Cardiac muscle cell (in vitro differentiated cells and primary cell): ENCODE measurements at places on chromosomes 1 and 21. TPM values are rescaled to one million over a fixed set of nuclear protein-coding genes. Genes with fewer than 3 reads are reported as not detected.

The SERINC2 gene
- total RNA-seq = 6.7 and 8.1 TPM in 2 replicates

GRCh38 chr1:50023292-50024159 is at the start of gene AGBL4:
Gene AGBL4, minus strand, starts transcription at chr1:50023954.
- H3K27ac ChIP-seq = no peak within 1 kb of the TSS
- H3K4me1 ChIP-seq = no peaks in the 10 kb centered on the region
- peak within 1 kb of the TSS; percentile 15 for H3K4me3 ChIP-seq
- no peaks in the 10 kb centered on the region for H3K36me3 ChIP-seq
- no peaks in the 10 kb centered on the region for H3K27me3 ChIP-seq

- H3K27ac ChIP-seq = no peak overlapping the region
- H3K4me1 ChIP-seq = no peaks in the 10 kb centered on the region
- peaks cover 84% of the 10 kb centered on the region for H3K27me3 ChIP-seq
- H3K36me3 ChIP-seq = no peaks in the 10 kb centered on the region
- peak; percentile 68 for DNase-seq
- peak overlapping the region; percentile 14 for H3K4me3 ChIP-seq
These were observed 36.2 kb upstream of the KCNA10 start for GRCh38 chr1:110554871-110555801.

DNA sequence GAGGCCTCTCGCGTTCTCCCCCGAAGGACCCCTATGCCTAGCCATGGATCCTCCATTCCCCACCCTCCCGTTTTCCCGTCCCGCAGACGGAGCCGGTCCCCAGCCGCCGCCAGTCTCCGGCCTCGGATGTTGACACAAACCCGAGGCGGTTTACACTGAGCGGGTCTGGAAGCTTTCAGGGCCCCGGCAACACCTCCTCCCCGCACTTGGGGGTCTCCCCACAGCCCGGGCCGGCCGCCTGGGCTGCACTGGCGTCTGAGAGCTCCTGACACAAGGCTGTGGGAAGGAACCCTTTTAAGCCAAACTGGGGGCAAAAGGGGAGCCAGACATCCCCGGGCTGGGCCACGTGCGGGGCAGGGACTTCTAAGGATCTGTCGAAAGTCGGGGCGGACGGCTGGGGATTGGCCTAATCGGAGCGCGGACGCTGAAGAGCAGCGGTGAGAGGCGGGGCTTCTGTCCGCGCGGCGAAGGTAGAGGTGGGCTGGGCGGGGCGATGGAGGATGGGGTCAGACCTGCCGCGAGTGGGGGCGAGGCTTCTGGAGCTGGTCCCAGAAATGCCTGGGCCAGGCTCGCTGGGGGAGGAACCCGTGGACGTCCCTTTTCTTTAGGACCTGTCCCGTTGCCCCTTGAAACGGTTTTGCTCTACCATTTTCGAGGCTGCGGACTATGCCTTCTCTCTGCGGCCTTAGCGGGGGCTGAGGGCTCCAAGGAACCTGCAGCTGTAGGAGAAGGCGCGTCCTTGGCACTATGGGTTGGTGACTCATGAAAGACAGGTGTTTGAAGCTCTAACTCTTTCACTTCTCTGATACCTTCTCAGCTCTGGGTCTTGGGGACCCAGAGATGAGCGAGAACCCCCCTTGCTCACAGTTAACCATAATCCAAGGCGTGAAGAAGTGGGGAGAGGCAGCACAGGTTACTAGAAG is 1.2 kb upstream of the HPCAL4 start:
- no peak overlapping the region for H3K27ac ChIP-seq
- no peaks in the 10 kb centered on the region for H3K4me1 ChIP-seq
- DNase-seq = no peak
- peaks cover 99% of the 10 kb centered on the region for H3K27me3 ChIP-seq

The CD84 gene
- total RNA-seq = not detected in 2 replicates

The SLC25A24 gene
- 14.9 and 15.5 TPM in 2 replicates for total RNA-seq

The DNAI4 gene
- total RNA-seq = 5.1 and 6.6 TPM in 2 replicates

DNA sequence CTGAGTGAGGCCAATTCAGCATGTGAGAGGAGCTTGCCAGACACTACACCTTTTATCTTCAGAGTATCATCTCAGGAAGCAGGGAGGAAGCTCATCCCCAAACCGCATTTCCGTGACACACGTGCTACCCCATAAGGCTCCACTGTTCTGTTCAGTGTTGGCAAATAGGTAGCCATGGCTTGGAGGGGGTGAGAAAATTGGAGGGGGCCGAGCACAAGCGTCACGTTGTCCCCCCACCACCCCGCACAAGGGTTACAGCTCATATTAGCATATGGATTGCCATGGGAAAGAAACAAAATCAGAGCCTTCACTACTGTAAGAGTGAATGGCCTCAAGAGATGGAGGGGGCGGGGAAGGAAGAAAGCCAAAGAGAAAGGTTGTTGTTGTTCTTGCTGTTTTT is 46.7 kb downstream of the OLIG1 start:
- H3K36me3 ChIP-seq = no peaks in the 10 kb centered on the region
- no peaks in the 10 kb centered on the region for H3K4me1 ChIP-seq
- H3K4me3 ChIP-seq = no peak overlapping the region
- H3K27me3 ChIP-seq = peaks cover 7% of the 10 kb centered on the region
- H3K27ac ChIP-seq = no peak overlapping the region
- no peak for DNase-seq

- no peak overlapping the region for H3K4me3 ChIP-seq
- H3K27ac ChIP-seq = no peak overlapping the region
- no peaks in the 10 kb centered on the region for H3K4me1 ChIP-seq
- DNase-seq = no peak
These were observed 32.7 kb downstream of the EPHA10 start for GRCh38 chr1:37732111-37732780.

The BLACAT1 gene
- total RNA-seq = 0.56 and 0.66 TPM in 2 replicates

- no peak overlapping the region for H3K4me3 ChIP-seq
- DNase-seq = no peak
- H3K27me3 ChIP-seq = no peaks in the 10 kb centered on the region
- no peak overlapping the region for H3K27ac ChIP-seq
- H3K36me3 ChIP-seq = no peaks in the 10 kb centered on the region
- no peaks in the 10 kb centered on the region for H3K4me1 ChIP-seq
These were observed 24.2 kb upstream of the NPL start for GRCh38 chr1:182765391-182765790.

DNA sequence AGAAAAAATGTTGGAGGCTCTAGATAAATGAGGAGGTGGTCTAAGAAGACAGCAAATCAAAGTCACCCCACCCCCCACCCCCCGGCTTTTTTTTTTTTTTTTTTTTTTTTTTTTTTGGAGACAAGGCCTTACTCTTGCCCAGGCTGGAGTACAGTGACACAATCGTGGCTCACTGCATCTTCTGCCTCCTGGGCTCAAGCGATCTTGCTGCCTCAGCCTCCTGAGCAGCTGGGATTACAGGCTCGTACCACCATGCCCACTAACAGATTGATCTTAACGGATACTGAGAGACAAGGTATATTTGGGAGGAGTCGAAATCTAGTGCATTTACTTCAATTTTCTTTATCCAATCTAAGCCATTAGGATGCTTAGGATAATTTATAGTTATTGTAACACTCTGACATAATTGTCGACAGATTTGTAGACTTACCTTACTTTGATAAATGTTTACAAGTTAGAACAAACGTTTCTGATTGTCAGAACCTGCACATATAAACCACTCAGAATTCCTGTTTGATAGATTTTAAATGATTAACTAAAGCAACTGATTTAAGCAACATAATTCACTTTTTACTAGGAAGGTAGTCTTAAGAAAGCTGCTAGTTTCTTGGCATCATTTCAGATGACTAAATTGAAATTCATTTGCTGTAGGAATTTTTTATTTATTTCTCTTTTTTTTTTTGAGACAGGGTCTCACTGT is 33.7 kb upstream of the NBL1 start:
- H3K4me3 ChIP-seq = no peak overlapping the region
- H3K27me3 ChIP-seq = no peaks in the 10 kb centered on the region
- no peaks in the 10 kb centered on the region for H3K36me3 ChIP-seq
- DNase-seq = no peak

The TYW3 gene
- total RNA-seq = 8.5 and 10.9 TPM in 2 replicates

The KCNA2 gene
- 0.03 and 0.28 TPM in 2 replicates for total RNA-seq

The FNDC10 gene
- total RNA-seq = 30.9 and 46.5 TPM in 2 replicates

- no peak for DNase-seq
- H3K36me3 ChIP-seq = no peaks in the 10 kb centered on the region
- H3K4me1 ChIP-seq = peaks cover 10% of the 10 kb centered on the region
These were observed 54.4 kb upstream of the NEK7 start for GRCh38 chr1:198102454-198102827.

DNA sequence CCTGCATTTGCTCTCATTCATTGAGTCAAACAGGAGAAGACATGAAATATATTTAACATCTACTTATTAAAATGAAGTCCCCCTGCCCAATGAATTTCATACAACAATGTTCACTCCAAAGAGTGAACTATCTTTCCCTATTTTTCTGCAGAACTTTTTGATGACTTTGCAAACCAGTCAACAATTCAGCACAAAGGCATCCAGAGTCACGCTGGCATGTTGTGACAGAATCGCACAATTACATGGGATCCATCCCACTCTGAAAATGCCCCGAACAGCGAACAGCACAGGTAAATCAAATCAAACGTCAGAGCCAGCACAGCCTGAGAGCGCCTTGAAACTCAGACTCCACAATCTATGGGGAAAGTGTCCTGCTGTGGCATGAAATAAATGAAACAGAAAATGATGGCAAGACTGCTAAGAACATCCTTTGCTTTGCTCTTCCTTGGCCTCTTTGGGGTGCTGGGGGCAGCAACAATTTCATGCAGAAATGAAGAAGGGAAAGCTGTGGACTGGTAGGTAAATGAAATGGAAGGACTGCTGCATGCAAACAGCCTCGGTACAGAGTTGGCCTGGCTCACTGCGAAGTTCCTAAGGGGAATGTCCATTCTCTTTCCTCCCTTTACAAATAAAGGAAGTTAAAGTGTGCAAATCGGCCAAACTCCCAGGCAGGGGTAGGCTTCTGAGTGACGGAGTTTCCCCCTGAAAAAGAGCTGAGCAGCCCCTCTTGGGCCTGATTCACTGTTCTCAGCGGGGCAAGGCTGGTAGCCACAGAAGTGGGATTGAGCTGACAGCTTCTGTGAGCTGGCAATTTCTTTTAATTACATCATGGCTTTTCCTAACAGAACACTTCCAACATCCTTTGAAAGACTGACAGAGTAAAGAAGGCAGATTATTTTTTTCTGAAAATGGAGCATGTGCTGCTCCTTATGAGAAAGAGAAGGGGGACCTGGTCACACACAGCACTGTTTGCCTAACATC is at the start of gene DNASE2B:
DNASE2B (plus strand) TSS at position 310 of the 981 bp plus-strand sequence; CDS start at position 391, 81 bp downstream.
- H3K4me1 ChIP-seq = no peaks in the 10 kb centered on the region
- no peaks in the 10 kb centered on the region for H3K27me3 ChIP-seq
- H3K4me3 ChIP-seq = no peak within 1 kb of the TSS
- no peaks in the 10 kb centered on the region for H3K36me3 ChIP-seq

The PCAT6 gene
- 17.7 and 19.8 TPM in 2 replicates for total RNA-seq
